ENCODE measurements at places on chromosomes 6 and 20. TPM values are rescaled to one million over a fixed set of nuclear protein-coding genes. Genes with fewer than 3 reads are reported as not detected.

CENPQ gene
- 5.8 TPM for total RNA-seq

MACROD2 gene
- total RNA-seq = not detected

MMUT gene
- total RNA-seq = 15.3 TPM

DNA sequence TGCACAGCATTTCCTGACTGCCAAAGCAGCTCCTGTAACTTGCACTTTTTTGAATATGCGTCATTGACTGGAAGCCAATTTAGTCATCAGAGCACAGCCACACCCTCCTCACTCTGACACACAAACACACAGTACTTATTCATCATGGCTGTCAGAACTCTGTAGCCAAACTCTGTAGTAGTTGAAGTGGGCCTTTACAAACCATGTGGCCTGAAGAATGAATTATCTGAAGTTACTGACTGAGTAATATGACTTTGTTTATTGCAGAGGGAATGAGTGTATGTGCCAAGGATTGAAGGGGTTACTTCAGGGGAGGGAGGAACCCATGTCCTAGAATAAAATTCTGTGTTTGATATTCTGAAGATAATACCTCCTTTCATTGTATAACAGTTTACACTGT, 102.7 kb downstream of the FIG4 start:
- peak; percentile 98 for DNase-seq

GRCh38 chr20:41998539-41999341, 380.6 kb upstream of the CHD6 start:
- DNase-seq = no peak

GRCh38 chr6:127608554-127609270, 31.7 kb downstream of the C6orf58 start:
- no peak for DNase-seq

- peak; percentile 31 for DNase-seq
Observed at GRCh38 chr6:5763407-5763806, 243.3 kb downstream of the NRN1 start.

DNA sequence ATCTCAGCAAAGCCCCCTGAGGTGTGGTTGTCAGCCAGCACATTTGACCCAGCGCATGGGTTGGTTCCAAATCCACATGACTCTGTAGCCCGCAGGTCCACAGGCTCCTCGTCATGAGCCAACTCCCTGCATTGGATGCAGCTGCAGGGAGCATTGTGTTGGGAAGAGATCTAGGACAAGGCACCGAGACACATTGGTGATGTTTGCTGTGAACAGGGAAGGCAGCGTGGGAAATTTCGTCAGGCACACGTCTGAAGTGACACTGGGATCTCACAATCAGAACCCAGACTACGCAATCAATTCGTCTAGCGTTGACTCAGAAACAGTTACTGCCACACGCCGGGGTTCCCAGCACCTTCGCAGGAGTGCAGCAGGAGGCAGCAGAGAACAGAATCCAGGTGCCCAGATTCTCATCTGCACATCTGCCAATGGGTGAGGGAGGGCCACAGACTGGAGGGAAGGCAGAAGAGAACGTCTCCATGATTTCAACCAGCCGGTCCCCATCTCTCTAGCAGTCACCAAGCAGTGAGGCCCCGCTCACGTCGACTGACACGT, 177.0 kb downstream of the TTLL2 start:
- DNase-seq = no peak

DNA sequence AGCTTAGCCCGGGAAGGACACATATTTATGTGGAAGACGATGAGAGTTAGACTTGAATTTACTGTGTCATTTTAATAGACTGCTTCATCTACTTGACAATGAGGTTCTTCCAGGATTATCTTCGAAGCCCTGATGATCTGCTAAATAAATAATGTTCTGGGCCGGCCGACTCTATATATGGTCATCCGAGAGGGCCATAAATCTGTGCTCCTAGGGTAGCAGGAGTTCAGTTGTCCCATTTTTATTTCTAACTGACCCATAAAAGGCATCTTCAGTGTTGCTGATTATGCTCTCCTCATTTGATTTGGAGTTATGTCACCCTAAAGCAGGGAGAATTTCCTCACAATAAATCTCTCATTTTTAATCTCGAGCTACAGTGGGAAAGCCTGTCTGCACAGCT, 217.1 kb downstream of the SLC24A3 start:
- DNase-seq = no peak

DNA sequence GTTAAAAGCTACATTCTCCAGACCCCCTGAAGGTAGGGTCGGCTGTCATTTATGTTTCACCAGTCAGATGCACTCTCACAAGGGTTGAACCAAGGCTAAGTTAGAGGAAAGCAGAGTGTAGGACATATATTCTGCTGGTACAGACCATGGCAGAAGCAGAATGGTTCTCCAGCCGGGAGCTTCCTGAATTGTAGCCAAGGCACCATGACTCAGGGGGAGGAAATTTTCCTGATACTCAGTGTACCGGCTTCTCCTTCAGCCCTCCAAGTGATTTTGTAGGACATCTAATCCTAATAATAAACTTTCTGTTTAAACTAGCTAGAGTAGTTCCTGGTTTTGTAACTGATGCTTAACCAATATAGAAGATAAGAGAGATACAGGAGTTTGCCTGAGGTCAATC, 14.2 kb upstream of the SLPI start:
- no peak for DNase-seq

DNA sequence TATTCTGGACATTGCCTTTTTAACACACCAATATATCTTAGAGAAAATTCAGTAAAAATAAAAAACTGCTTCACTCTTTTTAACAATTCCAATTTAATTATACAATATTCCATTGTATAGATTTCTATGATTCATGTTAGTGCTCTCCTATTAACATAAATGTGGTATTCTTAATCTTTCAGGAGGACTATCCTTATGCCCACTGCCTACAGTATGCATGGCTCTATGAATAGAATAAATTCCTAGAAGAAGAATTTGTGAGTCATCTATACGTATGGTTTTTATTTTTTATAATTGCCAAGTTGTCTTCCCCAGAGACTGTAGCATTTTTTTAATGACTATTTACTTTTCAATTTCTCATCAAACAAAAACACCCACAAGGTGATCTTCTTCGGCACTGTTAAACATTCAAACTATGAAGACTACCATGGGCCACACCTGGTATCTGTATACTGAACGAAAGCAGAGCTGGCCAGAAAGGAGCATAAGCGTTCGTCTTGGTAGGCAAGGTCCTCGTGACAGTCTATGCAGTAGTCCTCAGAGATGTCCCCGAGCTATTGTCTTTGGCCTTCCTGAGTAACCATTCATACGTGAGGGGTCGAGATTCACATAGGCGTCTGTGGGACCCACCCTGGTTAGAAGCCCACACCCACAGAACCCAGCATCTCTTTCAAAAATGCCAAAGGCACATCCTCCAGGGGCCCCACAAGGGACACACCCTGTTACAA, 74.6 kb downstream of the KIF16B start:
- DNase-seq = peak; percentile 24

- DNase-seq = no peak
Observed at GRCh38 chr6:124970763-124971162, 8.5 kb downstream of the RNF217 start.

DNA sequence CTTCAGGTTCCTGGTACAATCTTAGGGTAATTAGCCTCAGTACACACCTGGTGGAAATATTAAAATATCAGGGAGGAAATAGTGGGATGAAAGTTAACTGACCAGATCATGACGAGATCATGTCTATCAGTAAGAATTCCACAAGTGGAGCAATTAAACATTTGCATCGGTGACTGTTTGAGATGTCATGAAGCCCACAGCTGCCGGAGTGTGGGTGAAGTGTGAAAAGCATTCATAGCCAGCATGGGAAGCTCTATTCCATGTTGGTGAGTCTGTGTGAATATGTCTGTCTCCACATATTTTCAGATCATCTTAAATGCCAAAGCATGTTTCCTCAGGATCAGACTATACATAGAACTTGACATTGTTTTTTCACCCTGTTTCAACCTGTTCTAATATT, 142.8 kb downstream of the IPCEF1 start:
- no peak for DNase-seq

DNA sequence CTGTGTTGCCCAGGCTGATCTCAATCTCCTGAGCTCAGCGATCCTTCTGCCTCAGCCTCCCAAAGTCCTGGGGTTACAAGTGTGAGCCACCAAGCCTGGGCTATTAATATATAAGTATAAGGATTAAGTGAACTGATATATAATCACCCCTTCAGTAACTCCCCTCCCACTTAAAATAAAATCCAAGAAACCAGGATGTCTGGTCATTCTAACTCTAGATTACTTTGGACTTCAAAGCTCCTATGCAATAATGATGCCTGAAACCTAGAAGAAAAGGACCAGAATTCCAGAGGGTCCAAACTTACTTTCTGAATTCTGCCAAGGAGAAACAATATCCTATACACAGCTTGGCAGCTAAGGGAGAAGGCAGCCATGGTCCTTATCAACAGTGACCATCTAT, 206.8 kb upstream of the ZNF217 start:
- no peak for DNase-seq

GRCh38 chr6:12718015-12718414, 1.4 kb downstream of the PHACTR1 start:
- DNase-seq = peak; percentile 0

DNA sequence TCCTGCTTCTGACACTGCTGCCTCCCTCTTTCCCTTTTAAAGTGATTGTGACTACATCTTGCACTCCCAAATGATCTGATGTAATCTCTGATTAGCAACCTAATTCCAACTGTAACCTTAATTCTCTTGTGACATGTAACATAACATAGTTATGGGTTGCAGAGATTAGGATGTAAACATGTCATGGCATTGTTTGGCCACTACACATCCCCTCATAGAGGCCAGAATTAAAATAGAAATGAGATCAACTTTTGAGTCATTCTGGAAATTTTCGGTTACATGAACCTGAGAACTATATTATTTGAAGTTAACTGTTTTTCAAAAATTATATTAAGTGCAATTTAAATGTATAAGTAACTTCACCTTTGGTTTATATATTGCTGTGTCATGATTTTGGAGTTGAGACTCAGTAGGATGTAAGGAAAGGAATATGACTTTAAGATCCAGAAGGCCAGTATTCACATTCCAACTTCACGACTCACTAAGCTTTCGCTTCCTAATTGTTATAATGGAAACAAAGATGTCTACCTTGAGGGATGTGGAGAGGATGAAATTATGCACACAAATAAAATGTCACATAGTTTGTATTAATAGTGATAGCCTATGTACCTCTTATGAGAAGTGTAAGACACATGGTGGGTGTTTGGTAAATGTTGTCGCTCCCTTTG, 611.9 kb upstream of the MAP3K7 start:
- DNase-seq = no peak

All from IMR-90 (cell line).